ENCODE measurements at places on chromosomes 3 and 15.

- DNase-seq, result peak; percentile 55
These were observed 152.2 kb downstream of the ALCAM start for GRCh38 chr3:105518806-105519418.

DNA sequence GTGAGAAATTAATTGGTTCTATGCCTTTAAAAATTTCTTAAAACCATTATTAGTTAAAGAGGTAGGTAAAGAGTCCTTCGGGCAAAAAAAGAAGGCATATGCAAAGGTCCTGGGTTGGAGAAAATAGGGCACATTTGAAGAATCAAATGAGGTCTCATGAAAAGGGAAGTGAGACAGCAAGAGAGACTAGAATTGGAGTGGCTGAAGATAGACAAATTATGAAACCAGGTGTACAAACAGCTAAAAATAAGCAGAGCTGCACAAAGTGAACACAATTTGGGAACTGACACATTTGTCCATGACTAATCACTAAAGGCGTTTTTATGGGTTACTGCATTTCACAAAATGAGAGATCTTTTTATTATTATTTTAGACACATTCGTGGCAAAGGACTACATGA, 581.2 kb downstream of the PYDC2 start:
- DNase-seq, result no peak

- no peak for DNase-seq
These were observed 90.2 kb upstream of the LMOD3 start for GRCh38 chr3:69212411-69213160.

- no peak for DNase-seq
These were observed 1.0 kb downstream of the DTWD1 start for GRCh38 chr15:49621887-49622286.

GRCh38 chr3:154384479-154384878, 45.5 kb downstream of the GPR149 start:
- DNase-seq, result no peak

DNA sequence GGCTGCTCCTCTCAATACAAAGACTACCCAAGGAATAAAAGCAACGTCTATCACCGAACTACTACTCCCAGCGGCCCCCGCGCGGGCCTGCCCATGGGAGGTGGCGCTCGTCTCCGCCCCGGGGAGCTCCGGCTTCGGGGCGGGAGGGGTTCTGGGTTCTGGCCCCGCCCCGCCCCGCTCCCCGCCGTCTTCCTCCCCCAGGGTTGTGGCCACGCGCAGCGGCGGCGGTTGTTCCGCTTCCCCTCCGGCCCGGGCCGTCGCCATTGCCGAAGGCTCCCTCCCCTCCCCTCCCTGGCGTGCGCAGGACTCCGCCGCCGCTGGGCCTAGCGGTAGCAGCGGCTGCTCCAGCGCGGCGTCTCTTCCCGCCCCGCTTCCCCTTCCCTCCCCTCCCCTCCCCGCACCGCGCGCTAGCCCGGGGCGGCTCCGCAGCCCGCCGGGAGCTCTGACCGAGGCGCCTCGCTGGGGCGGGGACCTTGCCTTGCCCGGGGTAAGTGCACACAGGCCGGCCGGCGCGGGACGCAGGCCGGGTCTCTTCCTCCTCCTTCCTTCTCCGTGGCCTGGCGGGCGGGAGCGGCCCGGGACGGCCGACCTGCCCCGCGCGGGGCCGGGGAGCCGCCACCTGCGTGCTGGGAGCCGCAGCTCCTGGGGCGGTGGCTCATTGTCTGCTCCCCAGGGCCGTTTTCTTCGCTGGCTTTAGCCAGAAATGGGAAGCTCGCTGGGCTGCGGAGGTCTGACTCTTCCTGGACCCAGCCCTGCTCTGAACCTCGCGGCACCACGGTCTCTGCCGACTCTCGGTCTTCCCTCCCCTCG, at the start of gene PAK2:
Gene PAK2, plus strand, starts transcription at position 187 of the 810 bp plus-strand sequence. CDS start 42,790 bp downstream, outside the sequence.
- peak; percentile 90 for DNase-seq

DNA sequence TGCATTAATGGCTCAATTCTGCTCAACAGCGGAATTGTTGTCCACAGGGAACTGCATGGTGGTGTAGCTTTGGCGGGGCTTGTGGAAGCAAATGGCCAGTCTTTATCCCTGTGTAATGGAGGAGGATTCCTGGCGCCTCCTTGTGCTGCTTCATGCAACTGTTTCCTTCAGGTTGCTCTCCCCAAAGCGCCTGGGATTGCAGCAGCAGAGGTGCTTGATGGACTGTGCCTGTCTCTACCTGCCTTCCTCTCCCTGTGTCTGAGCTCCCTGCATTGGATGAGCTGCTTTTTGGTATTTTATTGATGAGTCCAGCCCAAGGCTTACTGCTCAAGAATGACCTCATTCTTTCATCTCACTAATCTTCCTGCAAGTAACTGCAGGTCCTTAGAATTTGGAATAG, 72.9 kb upstream of the NDN start:
- no peak for DNase-seq

GRCh38 chr15:40161693-40162391, 973 bp downstream of the BUB1B start:
- no peak for DNase-seq

Data from hindlimb muscle (tissue), 1 donor.